ENCODE measurements at places on chromosomes 13 and 19. TPM values are rescaled to one million over a fixed set of nuclear protein-coding genes. Genes with fewer than 3 reads are reported as not detected.

Gene NFILZ
- total RNA-seq, result not detected

Gene FFAR3
- total RNA-seq, result not detected

Gene RGCC
- not detected for total RNA-seq

Gene IZUMO2
- 0.24 TPM for total RNA-seq

DNA sequence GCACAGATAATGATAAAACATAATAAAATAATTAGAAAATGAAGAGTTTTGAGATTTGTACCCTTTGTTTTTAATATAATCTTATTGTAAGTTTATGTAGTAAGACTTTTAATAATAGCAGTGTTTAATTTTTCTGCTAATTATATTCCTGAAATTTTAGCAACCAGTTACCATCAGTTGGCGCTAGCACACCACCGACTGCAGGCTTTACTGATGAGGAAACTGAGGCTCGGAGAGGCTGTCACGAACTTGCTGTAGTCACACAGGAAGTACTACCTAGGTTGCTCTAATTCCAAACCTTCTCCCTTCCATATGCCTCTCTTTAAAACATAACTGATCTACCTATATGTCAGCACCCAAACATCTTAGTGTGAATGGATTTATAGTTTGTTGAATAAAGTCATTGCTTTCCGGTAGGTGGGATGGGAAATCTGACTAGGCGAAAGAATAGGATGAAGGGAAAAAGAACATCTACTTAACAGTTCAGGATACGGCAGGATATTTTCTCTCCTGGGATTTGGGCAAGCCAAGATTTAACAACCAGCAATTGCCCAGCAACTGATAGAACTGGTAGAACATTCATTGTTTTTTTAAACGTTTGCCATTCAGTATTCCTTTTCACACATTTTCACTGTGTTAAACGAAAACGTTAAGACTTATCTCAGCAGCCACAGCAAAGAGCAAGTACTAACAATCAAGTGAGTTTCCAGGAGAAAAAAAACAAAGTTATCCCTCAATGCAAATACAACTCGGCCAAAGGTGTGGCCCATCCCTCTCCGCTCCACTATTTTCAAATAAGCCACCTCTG is 822 bp upstream of the RFXAP start:
- DNase-seq, result peak; percentile 36

- no peak for DNase-seq
Measured at GRCh38 chr13:91381371-91381770, 17.1 kb upstream of the GPC5 start.

DNA sequence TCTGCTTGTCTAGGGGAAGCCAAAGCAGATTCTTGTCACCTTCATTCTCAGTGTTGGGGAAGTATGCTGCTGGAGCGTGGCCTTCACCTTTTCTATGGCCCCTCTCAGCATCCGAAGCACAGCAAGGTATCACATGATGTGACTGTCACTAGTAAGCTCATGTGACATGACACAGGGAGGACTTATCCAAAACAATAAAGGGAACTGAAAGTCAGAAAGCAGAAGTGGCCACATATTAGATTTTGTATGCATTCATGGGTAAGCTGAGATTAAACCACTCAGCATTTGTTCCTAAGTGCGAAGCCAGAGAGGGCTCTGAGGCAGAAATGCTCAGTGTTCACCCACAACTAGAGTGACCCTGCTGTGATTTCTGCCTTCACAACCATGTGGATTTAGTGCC is 72.8 kb upstream of the PCDH8 start:
- no peak for DNase-seq

DNA sequence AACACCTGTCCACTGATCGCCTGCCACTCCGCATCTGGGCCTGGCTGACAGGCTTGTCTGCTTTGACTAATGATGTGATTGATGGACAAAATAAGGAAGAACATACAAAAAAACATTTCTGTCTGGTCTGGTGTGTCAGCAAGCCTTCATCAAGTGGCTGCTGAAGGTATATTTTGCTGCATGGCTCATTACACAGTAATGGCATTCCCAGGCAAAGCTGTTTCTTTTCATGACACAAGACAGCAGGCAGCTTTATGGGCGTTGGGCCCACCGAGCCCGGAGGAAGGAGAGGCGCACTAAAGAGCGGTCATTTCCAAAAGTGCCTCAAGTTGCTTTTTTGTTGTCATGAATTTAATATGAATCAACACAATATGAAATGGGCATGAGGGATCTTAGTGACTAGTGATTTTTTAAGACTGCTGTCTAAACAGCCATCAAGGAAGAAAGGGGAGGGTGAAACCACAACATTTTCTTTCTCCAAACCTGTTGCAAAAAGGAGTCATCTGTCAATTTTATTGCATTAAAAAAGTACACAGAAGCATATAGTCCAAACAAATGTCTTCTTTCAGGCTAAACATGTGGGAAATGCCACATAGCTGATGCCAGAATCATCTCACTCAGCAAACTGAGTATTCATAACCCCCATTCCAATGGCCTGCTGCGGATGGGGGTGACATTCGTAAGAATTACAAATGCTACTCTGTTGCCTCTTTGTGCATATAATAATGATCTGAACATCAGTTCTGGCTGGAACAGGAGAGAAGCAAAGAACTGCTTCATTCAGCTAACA is 476.6 kb downstream of the ZNF536 start:
- no peak for DNase-seq

GRCh38 chr13:96193728-96194310 is 103.9 kb downstream of the HS6ST3 start:
- DNase-seq, result no peak

- DNase-seq, result no peak
Measured at GRCh38 chr13:36769126-36769525, 49.9 kb upstream of the RFXAP start.

GRCh38 chr19:33747273-33747672 is 49.4 kb upstream of the KCTD15 start:
- no peak for DNase-seq
